AG08395 (cell line): ENCODE measurements at places on chromosomes 7 and 10.
A peak's percentile ranks its signal among the peaks of the same experiment; 100 is the strongest.

DNA sequence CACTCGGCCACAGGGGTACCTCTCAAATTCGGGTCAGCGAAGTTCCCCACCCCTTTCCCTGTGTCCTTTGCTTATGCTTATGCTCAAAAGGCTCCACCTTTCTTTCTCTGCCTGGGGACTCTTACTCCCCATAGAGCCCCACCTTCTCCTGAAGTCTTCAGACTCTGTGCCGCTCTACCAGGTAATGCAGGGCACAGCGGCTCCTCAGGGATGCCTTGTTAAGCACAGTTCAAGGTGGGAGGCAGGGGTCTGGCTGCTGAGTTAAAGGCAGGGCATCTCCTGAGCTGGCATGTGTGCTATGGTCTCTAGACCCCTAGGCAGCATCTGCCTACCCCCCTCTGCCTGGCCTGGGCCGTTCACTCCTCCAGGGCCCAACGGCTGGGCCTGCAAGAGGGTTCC is 3.0 kb upstream of the CXCL12 start:
- no peak for DNase-seq

DNA sequence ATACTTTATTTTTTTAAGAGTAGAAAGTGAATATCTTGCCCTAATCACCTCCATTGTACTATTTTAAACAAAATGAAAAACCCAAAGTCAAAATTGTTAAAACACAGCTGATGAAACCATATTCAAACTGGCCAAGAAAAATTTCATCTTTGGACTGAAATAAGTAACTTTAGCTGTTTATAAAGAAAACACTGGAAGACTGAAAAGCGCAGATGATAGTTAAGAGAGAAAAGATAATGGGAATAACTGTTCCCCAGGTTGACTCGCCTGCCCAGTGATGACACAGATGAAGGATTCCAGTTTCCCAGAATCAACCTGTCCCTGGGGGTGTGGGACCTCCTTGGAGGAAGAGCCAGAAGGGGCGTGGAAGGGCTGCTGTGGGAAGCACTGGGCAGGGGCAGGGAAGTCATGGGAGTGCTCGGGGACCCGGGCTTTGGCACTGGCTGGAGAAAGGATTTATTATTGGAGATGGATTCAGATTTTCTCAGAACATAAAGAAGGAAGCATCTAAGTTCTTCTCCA is 43.1 kb downstream of the DENND2A start:
- DNase-seq, result no peak

DNA sequence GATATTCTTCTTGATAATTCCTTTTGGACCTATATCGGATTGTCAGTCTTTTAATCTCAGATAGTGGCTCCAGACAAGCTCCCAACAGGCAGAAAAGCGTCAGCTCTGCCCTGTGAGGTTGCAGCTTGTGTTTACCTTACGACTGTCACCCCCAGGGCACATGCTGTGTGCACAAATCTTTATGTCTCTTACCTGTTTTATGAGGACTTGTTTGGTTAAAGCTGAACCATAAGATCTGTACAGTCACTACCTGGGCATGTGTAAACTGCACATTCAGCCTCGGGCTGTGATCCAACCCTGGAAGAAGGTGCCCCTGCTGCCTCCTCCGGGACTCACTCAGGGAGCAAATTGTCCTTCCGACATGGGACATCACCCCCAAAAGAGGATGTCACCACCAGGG is 119.8 kb downstream of the GALNT17 start:
- DNase-seq, result no peak

- DNase-seq, result peak; percentile 84
Observed at GRCh38 chr7:128863433-128863989, 855 bp downstream of the ATP6V1F start.

GRCh38 chr7:2823130-2823529 is 21.0 kb downstream of the GNA12 start:
- no peak for DNase-seq
